Kidney capillary endothelial cell (primary cell): ENCODE measurements at places on chromosomes 13 and 19.

DNA sequence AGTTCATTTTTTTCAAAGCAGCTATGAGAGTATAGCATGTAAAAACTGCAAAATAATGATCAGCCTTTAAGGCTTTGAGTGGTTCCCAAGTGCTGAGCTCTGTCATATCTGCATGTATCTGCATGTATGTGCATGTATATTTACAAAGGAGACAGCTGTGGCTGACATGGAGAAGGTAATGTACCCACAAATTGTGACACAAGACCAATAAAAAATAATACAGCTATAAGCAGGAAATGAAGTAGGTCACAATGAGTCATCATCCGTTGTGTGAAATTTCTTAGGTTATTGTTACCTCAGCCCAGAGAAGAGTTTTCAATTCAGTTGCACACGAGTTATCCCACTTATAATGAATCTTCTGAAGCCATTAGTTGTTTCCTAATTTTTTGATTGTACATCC is 60.9 kb upstream of the MED4 start:
- peak; percentile 79 for DNase-seq

- DNase-seq = no peak
These were observed 2.0 kb downstream of the NAA16 start for GRCh38 chr13:41313117-41313516.

DNA sequence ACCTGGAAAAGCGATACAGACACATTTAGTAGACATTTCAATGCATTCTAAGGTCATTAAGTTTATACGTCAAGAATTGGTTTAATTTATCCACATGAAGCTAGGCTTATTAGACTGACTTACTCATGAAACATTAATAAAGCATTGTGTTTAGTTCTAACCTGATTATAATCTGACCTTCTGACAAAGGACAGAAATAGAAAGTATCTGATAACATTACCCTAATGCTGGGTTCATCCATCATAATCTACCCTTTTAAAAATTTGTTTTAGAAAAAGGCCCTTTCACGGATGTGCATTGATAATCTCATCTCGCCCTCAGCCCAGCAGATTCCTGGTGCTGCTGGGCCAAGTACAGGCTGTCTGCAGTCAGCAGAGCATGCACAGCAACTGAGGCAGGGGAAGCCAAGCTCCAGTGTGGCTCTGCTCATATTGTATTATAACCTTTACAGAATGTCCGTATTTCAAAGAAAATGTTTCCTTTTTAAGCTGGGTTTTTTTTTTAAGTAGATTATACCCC is 142.1 kb upstream of the MAB21L1 start:
- DNase-seq = no peak

DNA sequence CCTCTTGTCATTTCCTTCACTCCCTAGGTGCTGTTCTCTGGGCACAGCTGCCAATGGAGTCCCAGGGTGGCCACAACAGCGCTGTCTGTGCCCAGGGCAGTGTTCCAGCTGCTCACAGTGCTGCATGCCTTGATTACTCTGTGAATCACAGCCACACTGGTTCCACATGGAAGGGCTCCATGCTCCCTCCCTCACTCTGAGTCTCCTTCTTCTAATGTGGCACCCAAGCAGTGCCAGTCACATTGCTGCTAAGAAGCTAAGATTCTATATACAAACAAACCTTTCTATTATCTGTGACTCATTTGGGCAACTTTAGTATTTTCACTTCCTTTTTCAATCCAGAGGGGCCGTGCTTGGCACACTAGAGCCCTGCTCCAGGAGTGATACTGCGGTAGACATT is 248.7 kb downstream of the TDRD3 start:
- no peak for DNase-seq

DNA sequence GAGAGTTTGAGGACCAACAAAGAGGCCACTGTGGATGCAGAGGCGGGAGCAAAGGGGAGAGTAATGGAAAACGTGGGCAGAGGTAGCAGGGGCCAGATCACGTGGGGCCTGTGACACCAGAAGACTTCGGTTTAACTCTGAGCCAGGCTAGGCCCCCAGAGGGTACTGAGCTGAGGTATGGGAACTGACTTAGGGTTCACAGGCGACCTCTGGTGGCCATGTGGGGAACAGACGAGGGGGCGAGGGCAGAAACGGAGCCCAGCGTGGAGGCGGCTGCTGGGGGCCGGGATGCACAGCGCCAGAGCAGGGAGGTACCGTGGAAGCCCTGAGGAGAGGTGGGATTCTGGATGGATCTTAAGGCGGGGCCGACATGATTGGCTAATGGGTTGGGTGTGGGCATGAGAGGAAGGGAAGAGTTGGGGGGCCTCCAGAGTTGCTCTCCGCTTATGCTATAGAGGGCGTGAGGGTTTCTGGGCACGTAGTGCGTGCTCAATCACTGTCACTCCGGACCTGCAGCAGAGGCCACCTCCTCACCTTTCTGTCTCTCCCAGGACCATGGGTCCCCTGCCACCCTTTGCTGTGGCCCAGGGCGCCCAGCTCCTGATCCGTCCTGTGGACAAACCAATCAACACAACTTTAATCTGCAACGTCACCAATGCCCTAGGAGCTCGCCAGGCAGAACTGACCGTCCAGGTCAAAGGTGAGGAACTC is 13.7 kb downstream of the PVR start:
- DNase-seq = peak; percentile 65

DNA sequence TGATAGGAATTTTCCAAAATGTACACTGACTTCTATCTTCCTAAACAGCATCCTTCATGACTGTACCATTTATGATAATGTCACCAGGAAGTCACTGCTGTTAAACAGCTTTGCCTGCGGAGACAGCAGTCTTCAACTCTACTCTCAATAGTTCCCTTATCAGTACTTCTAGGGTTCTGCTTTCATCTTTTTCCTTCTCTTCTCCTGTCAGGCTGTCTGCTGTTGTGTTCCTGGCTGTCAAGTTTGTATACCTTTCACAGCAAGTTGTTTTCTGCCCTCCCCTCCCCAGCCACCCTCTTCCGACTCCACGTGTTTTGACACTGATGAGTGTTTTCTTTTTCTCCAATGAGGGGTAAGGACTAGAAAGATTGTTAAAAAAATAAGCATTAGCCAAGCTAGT is 2.2 kb downstream of the UPF3A start:
- no peak for DNase-seq

- no peak for DNase-seq
These were observed 100.3 kb upstream of the WASF3 start for GRCh38 chr13:26457212-26457611.

GRCh38 chr19:49595819-49596404 is 4.9 kb downstream of the PRR12 start:
- DNase-seq = no peak

- DNase-seq = no peak
These were observed 79.1 kb upstream of the GPR12 start for GRCh38 chr13:26839682-26840081.

DNA sequence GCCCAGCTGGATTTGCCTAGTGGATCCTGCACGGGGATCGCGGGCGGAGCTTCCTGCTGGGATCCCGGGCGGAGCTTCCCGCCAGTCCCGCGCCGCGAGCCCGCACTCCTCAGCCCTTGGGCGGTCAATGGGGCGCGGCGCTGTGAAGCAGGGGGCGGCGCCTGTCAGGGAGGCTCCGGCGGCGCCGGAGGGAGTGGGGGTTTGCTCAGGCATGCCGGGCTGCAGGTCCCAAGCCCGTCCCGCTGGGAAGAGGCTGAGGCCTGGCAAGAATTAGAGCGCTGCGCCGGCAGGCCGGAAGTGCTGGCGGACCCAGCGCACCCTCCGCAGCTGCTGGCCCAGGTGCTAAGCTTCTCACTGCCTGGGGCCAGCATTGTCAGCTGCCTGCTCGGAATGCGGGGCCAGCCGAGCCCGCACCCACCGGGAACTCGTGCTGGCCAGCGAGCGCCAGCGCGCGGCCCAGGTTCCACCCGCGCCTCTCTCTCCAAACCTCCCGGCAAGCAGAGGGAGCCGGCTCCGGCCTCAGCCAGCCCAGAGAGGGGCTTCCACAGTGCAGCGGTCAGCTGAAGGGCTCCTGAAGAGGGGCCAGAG is 119.6 kb downstream of the PRR20E start:
- no peak for DNase-seq

GRCh38 chr13:76641056-76641455 is 245.1 kb downstream of the KCTD12 start:
- no peak for DNase-seq

DNA sequence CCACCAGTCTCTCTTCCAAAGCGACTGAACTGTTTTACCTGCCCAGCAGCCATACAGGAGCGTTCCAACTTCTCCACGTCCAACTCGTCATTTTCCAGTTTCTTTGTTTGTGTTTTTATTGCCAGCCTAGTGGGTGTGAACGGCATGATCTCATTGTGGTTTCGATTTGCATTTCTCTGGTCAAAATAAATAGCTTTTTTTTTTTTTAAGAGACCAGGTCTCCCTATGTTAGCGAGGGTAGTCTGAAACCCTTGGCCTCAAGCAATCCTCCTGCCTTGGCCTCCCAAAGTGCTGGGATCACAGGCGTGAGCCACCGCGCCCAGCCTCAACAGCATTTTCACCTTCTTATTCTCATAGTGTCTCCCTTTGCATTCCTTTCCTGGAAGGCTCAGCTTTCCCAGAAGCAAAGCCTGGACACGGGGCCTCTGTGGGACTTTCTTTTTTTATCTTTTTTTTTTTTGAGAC is 4.2 kb upstream of the JSRP1 start:
- no peak for DNase-seq

- no peak for DNase-seq
These were observed 21.8 kb downstream of the ARRDC2 start for GRCh38 chr19:18029617-18030338.

DNA sequence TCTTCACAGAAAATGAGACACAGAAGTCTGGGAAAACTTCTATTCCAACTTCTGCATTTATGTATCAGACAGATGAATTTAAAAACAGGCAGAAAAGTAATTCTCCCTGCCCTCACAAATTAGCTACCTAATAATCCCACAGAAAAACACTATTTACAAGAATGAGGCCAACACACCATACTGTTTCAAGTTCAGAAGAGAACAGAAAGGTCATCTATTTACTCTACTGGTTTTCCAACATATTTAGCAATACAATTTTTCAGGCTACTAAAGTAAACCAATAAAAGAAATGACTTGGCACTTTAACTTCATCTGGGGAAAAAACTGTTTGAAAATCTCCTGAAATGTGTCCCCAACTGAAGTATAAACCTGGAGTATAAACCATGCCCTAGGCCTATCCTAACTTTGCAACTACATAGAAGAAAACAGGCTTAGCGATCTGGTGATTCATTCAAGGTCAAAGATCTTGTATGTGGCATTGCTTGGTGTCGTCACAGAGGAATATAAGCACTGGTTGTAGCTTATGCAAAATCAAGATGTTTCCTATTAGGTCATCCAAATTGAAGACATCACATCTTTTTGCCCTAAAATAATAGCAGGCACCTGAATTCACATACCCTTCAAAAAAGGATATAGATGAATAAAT is 20.1 kb upstream of the EBPL start:
- no peak for DNase-seq

DNA sequence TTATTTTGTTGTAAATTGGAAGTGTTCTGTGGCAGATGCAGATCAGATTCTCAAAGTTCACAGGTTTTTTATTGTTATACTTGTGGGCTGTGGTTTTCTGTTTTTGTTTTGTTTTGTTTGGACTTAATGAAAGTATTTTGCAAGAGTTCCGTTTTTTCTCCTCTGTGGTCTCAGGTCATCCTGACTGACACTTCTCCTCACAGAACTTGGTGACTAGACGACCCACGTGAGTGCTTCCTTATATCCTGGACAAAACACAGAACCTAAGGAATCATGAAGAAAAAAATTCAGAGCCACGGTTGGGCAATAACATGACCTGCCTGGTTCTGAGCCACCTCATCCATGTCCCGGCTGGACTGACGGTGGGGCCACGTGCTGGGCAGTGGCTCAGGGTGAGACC is 2.5 kb upstream of the RFPL4AL1 start:
- no peak for DNase-seq

- no peak for DNase-seq
These were observed 28.4 kb downstream of the ANKRD27 start for GRCh38 chr19:32646556-32646955.

- DNase-seq = no peak
These were observed 37.0 kb downstream of the SKA3 start for GRCh38 chr13:21139374-21139773.

- no peak for DNase-seq
These were observed 36.8 kb upstream of the PSG9 start for GRCh38 chr19:43306097-43306496.

GRCh38 chr19:388691-389090 is 20.3 kb downstream of the C2CD4C start:
- DNase-seq = no peak

GRCh38 chr13:45162821-45163220 is 38.0 kb downstream of the KCTD4 start:
- peak; percentile 62 for DNase-seq

- DNase-seq = no peak
These were observed 22.5 kb downstream of the ZDHHC20 start for GRCh38 chr13:21436582-21436981.

DNA sequence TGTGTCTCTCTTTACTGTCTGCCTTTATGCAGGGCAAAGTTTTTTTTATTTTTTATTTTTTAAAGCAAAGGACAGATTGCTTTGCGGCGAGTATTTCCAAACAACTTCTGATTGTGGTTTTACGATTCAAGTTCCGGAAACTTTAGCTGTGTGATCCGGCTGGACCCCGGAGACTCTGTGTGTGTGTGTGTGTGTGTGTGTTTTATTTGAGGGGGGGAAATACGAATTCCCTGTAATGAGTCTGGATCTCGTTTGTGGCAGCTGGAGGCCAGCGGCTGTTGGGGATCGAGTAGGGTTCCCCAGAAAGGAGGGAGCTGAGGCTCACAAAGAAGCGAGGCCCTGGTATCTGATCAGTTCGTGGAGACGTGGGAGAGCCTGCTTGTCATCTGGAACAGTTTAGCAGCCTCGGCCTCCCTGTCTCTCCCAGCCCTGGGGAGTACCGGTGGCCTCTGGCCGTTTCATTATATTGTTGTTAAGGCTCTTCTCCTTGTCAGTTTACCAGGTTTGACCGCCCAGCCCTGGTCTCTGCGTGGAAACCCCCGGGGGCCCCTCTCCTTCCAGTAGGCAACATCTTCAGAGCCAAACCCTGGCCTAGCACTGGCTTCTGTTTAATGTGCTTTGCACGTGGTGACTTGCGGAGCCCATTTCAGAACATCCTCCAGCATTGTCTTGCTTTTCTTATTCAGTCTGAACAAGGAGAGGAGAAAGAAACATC is 1.3 kb downstream of the FARP1 start:
- DNase-seq = peak; percentile 36

DNA sequence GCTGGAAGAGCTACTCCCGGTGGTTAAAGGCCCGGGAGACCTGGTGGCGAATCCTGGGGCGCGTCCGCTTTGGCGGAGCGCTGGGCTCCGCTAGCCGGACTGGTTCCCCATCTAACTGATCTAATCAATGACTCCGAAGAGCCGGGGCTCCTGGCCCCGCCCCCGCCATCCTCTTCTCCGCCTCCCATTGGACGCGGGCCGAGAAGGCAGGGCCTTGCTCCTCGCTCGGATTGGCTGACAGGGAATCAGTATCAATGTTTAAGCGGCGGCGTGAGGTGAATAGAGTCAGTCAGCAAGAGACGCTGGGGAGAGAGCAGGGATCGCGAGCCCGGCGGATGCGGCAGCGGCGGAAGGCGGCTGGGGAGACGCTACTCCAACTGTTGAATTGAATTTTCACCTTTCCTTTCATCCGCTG is 1.7 kb upstream of the PCDH17 start:
- peak; percentile 96 for DNase-seq
